ENCODE measurements at places on chromosomes 5 and 9.

DNA sequence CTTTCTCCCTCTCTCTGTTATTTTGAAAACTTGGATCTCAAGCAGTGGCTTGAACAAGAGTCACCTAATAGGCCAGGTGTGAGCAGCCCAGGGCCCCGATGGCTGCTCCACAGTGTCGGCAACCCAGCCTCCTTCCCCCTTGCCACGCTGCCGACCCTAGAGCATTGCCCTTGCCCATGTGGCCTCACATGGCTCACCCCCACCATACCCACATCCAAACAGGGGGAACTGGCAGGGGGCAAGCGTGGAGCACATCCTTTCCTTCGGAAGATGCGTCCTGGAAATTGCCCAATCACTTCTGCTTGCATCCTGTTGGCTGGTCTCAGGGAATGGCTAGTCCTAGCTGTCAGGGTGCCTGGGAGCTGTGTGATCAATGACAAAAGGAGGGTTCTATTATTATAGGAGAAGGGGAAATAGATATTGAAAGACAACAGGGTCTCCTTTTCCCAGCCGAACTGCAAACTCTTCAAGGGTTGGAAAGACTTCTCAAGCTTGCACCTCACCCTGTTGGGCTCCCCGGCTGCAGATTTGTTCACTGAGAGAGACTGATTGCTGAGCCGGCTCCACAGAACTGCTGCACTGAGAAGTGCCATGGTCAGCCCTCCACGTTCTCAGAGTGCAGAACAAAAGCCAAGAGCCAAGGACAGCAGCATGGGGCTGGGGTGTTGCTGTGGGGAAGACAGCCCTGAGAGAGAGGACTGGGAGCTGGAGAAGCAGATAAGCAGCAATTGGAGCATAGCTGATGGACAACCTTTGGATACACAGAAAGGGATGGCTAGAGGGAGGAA, 8.3 kb upstream of the TIFAB start:
- no peak for DNase-seq

DNA sequence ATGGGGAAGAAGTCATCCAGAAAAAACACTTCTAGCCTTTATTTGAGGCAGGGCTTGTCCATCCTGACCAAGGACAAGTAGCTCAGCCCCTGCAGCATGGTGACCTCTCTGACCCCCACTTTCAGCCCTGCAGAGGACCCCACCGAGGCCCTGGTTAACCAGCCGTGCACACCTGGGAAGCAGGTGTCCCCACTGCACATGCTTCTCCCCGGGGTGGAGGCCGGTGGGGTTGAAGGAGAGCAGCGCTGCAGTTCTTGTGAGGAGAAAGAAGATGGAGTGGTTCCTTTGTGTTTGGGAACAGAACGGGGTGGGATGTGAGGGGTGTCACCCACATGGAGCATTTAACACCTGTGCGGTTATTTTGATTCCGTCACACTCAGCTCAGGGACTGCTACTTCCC, 21.1 kb upstream of the ZBTB34 start:
- DNase-seq: no peak

GRCh38 chr9:13209498-13209897, 70.0 kb downstream of the MPDZ start:
- DNase-seq: no peak

DNA sequence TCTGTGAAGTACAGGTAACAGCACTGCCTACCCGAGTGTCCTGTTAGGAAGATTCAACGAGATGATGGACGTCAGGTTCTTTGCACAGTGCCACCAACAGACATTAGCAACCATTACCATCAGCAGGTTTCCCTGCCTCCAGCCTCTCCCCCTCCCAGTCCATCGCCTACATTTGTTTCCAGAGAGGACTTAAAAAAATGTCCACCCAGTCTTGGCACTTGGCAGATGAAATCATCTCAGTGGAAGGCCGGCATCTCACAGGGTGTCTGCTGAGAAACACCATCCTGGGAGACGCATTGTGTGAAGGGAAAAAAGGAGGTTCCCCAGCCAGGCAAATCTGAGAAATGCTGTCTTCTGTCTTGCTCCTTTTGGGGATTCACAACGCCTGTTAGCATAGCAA, 58.2 kb downstream of the CRB2 start:
- no peak for DNase-seq

DNA sequence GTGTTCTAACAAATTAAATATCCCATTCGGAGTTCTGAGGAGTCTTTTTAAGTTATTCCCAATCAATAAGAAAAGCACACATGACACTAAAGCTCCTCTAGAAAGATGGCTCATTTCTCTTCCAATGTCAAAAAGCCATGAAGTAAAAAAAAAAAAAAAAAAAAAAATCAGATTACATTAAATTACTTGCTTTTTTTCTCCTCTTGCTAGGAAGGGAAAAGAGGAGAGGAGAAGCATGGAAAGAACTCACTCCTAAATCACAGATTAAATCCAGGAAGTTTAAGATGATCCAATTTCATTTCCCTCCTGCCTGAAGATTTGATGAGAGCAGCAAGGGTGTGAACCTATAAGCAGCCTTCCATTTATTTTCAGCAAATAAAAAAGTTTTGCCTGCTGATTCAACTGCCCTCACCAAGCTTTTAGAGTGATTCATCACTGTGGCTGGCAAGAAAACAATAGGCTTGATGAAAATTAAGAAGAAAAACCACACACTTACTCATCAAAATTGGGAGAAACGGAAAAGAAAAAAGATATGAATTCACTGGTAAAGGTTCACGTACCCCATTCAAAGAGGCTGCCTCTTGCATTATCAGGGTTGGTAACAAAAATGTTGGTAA, 19.7 kb downstream of the MYO10 start:
- DNase-seq: no peak
